ENCODE measurements at places on chromosomes 2 and 18.

- no peak for DNase-seq
These were observed 90.1 kb downstream of the ACVR1 start for GRCh38 chr2:157785866-157786662.

GRCh38 chr2:60109744-60110143, 443.7 kb downstream of the BCL11A start:
- DNase-seq: no peak

- DNase-seq: no peak
These were observed 288.1 kb upstream of the FIGN start for GRCh38 chr2:164023896-164024295.

DNA sequence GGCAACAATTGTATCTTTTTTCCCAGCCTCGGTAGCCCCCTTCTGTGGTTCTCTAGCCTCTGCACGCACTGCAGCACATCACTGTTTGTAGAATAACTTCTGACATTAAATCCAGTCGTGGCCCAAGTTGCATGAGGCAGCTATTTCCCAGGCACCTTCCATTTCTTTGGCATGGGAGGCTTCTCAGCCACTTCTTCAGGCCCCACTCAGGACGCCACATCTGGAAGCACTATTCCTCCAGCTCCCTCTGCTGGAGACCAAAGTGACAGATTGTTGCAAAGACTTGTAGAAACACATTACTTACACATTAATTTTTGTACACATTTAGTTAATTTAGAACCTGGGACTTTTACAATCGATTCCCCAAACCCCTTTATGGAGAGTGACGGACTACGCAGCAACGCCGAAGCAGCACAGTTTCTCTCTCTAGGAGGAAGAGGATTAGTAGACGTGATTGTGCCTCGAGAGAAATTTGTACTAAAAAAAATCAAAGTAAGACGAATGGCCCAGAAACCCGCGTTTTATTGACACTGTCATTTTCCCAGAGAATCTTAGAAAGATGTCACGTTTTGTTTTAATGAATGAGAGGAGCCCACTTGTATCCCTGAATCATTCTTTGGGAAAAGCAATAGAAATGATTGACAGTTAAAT, 57.8 kb upstream of the RGPD5 start:
- peak; percentile 68 for DNase-seq

GRCh38 chr2:605674-606608, 71.3 kb downstream of the TMEM18 start:
- DNase-seq: no peak

- no peak for DNase-seq
These were observed 218.5 kb downstream of the MYT1L start for GRCh38 chr2:2112416-2113105.

DNA sequence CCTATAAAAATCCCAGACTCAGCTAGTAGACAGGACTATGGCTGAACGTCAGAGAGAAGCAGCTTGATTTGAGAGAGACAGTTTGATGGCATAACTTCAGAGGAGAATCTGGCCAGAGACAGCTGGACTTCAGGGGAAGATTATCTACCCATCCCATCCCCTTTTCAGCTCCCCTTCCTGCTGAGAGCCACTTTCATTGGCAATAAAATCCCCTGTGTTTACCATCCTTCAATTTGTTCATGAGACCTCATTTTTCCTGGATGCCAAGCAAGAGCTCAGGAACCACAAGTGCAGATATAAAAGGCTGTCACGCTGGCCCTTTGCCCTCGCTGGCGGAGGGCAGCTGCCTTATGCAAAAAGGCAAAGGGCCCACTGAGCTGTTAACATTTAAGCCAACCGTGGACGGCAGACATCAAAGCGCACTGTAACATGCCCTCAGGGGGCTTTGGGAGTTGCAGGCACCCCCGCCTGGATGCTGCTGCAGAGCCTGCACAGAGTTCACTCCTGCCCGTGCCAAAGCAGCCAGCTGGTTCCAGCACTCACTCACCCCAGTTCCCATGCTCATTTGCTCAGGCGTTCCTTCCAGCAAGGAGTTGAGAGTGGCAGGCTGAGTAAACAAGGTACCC, 164.3 kb upstream of the PGAP1 start:
- no peak for DNase-seq

DNA sequence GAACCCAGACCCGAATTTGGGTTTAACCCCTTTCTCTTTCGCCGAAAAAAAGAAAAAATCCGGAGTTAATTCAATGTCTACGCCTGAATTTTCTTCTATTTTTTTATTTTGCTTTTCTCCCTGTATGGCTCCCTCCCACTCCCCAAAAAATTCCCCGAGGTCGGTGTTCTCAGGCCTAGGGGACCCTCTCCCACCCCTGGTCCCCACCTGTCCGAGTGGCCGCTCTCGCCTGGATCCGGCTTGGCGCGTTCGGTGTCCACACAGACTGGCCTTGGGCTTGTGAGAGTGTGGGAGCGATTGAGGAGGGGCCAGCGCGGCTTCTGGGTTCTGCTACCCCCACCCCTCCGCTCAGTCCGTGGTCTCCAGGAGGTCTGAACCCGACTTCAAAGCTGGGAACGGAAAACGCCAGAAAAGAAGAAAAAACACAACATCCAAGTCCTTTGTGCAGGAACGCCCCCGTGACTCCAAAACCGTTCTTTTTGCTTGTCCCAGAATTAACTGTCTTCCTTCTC, 5.7 kb upstream of the EN1 start:
- DNase-seq: no peak

DNA sequence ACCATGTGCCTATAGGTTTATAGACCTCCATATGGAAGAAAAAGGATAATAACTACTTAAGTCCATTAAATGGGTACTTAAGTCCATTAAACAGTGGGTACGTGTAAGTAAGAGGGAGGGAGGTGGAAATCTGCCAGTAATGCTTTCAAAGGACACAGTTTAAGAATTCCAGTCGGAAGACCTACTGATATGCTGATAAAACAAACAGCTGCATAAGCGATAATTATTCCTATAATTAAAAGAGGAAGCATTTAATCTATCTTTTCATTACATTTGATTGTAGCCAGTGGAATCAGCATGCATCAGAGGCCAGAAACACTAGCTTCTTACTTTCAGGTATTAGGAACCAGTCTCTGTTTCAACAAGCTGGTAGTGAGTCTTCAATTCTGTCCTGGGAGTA, 96.4 kb upstream of the DDX18 start:
- DNase-seq: no peak

DNA sequence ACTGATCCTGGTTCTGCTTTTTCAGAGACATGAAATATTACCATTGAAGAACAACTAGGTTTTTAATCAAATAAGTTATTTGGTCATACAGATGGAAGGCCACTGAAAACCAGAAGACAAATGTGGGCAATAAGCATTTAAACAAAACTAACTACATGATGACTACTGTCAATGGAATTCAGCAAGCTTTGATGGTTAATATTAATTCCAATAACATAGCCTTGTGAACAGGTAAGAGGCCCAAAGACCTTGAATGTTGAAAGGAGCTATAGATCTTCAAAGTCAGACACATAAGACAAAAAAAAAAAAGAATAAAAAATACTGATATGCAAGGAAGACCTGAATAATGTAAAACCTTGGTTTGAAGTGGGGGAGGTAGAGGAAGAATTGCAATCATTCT, 1955.6 kb upstream of the CELF4 start:
- DNase-seq: no peak

- no peak for DNase-seq
These were observed 245.6 kb downstream of the ANAPC1 start for GRCh38 chr2:111638274-111638877.

GRCh38 chr2:127698553-127699355, 2.5 kb upstream of the SFT2D3 start:
- no peak for DNase-seq

GRCh38 chr18:34995746-34996145, 45.5 kb upstream of the MAPRE2 start:
- DNase-seq: no peak

DNA sequence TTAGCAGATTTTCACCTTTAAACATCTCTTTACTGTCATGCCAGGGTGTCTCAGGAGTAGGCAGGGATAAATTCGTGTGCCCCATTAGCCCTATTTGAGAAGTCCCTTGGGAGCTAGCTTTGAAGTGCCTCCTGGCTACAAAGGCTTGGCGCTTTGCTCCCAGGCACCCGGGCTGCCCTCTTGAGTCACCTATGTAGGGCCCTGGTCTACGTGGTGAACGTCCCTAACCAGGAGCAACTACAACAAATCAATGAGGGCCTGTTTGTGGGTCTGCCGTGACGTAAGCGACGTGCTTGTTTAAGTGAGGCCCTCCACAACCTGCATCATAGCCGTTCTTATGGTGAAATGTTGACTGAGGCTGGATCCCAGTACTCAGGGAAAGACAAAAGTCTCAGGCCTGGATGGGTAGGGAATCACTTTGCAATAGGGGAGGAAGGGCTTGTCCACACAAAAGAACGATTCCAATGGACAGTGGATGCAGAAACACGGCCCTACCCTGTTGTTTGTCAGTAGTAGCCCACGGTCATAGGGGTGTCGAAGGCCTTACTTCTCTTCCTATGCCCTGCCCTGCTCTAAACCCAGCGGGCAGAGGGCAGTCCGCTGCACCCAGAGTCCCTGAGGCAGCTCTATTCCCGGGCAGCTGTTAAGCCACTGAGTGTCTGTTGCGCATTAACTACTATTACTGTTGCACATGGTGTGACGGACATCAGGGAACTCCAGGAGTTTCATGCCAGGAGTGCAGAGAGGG, 93.9 kb downstream of the INHBB start:
- no peak for DNase-seq

- no peak for DNase-seq
These were observed 35.2 kb downstream of the STK39 start for GRCh38 chr2:168212167-168212566.

- no peak for DNase-seq
These were observed 24.4 kb downstream of the RDH14 start for GRCh38 chr2:18536100-18536499.

DNA sequence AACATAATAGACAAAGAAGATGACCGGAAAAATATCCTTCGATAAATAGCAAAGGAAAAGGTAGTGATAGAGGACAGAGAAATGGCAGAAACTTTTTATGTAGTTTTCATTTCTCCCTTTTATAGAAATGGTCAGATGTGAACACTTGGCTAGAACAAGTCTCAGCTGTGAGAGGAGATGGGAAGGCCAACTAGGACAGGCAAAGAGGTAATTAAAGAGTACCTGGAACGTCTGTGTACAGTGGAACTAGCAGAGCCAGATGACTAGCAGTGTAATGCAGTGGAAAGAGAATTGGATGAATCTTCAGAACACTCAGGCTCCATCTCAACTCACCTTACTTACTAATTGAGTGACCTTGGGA, 69.2 kb downstream of the NABP1 start:
- DNase-seq: no peak

GRCh38 chr2:70767079-70767698, 811 bp downstream of the ADD2 start:
- no peak for DNase-seq

DNA sequence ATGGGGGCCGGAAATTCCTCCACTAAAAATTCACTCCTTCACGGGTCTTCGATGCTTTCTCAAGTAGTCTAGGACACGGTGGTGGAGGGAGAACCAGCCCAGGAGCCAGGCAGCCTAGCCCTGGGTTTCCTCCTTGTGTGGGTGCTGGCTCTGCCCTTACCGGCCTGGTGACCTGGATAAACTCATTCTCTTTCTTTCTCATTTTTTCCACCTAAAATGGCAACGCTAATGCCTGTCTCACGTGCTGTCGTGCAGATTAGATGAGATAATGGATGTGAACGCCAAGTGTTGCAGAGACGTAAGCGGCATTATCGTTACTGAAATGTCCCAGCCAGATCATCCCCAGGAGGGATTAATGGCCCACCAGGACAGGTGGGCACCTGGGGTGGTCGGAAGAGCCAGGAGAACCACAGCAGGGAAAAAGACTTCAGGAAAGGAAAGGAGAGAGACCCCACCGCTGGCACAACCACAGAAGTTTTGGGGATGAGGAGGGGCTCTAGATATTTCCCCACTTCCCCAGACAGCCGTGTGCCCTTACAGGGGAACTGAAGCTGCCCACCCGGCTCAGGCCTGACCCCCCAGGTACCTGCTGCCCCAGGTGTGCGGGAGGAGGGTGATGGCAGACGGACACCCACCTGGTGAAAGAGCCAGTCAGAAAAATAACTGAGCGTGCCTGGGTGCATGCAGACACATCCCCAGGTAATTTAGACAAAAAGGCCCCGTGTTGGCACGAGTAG, 100.8 kb upstream of the ASAP2 start:
- no peak for DNase-seq

- no peak for DNase-seq
These were observed 69.3 kb downstream of the TTC27 start for GRCh38 chr2:32697156-32697555.

DNA sequence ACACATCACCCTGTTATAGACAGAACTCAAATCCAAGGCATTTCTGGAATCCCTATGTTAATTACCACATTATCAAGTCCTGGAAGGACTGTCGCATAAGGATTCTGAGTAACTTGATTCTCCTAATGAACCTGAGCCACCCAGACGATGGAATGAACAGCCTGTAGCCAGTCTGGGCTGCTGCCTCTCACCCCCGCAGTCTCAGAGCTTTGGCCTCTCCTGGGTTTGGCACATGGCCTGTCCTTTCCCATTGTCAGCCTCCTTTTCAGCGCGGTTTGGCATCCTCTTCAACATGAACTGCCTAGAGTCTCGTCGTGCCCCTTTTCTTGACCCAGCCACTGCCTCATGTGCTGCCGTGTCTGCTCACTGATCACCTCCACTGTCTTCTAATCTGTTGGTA, 147.6 kb downstream of the SLC8A1 start:
- DNase-seq: no peak

DNA sequence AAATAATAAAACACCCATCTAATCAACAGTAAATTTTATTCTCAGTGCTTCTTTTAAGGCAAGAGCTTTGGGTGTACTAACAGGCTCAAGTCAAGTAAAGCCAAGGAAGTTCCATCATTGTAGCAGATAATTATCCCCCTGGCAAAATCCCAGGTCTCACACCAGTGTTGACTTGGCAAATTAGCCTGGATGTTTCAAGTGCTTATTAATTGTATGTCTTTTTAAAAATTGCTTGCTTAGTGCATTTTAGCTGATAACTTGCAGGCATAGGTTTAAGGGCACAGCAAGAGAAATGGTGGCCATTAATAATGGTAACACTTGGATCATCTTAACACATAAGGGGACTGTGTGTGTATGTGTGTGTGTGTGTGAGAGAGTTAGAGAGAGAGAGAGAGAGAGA, 42.0 kb upstream of the FMNL2 start:
- DNase-seq: no peak

DNA sequence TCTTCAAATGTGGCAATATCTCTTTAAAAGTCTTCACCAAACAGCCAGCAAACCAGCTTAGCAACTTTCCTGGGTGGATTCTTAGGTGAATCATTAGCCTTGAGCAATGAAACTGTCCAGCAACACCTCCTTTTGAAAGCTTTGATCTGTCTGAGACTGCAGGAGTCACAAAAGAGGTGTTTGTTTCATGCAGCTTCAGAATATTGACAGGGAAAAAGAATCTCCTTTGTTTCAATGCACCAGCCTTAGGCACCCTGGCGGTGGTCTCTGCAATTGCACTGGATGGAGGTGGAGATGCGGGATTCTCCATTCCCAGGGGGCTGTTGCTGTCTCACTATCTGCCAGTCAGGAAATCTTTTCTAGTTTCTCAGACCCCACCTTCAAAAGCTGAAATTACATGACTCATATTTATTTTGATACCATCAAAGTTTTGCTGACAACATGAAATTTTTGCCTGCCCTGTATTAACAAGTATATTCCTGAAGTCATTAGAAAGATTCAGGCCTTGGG, 76.0 kb upstream of the DSG1 start:
- DNase-seq: no peak

- DNase-seq: no peak
These were observed 36.5 kb upstream of the HPCAL1 start for GRCh38 chr2:10266133-10266620.

GRCh38 chr2:9738535-9739496, 104.5 kb upstream of the TAF1B start:
- peak; percentile 89 for DNase-seq

- DNase-seq: no peak
These were observed 218.2 kb downstream of the RAD51AP2 start for GRCh38 chr2:17299891-17300540.

Data from inflammatory macrophage (primary cell).